ENCODE measurements at places on chromosomes 7 and 10.

DNA sequence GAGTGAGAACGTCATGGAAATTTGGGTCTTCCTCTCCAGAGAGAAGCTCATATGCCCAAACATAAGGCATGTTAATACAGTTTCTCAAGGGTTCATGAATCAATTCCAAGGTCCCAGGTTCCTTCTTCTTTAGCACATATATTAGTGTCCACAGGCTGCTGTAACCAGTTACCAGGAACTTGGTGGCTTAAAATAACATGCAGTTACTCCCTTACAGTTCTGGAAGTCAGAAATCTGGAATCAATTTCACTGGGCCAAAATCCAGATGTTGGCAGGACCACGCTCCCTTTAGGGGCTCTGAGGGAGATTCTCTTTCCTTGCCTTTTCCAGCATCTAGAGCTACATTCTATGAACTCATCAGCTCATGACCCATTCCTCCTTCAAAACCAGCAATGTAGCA is 64.8 kb downstream of the MRC1 start:
- no peak for DNase-seq

- no peak for DNase-seq
These were observed 258.1 kb downstream of the STK31 start for GRCh38 chr7:23967949-23968599.

DNA sequence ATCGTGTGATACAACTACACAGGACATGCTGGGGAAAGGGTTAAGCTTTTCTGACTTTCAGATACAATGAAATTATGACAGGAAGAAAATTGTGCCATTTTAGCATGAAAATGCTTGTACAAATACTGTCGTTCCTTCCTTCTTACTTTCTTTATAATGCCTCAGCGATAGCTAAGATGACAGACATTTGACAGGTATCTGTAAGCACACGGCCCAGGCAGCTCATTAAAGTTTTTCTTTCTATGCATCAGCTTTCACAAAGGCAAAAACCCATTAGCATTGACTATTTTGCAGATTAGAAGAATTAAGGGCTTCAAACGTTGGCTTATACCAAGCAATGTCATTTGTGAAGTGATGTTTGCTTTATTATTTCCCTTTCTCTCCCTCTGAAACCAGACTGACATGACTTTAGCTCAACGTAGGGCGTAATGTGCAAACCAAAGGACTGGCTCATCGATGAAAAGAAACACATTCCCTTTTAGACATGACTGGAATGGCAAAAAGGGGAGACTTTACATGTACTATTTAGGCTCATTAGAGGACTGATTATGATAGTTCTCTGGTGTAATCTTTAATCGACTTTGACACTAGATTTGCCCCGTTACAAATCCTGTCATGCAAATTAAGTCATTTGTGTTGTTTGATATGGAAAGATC is 258.4 kb upstream of the SP8 start:
- no peak for DNase-seq

GRCh38 chr7:123023126-123023525 is 27.6 kb upstream of the TAS2R16 start:
- no peak for DNase-seq

DNA sequence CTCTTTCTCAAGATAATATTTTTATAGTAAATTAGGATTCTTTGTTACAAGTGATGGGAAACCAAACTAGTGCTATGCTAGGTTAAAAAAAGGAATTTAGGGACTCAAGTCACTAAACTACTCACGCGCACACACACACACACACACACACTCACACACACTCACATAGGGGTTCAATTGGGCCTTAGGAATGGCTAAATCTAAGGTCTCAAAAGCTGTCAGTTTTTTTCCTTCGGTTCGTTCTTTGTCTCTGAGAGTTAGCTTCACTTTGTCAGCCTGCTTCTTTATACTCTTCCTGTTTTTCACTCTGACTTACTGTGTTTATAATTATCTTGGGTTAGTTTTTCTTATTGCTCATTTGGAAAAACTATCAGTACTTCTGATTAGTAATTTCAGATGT is 138.9 kb downstream of the ADK start:
- no peak for DNase-seq

DNA sequence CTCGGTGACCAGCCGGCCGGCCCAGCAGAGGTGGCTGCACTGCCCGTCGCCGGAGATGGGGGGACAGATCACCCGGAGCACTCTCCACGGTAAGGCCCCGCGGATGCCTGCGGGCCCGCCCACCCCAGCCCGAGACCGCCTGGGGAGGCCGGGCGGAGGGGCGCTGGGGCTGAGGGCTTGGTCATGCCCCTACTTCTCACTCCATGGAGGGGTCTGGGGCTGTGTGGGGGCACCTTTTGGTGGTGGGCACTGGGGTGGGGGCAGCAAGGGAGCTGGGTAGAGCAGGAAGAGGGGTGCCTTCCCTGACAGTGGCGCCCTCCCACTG is 61.8 kb downstream of the NEURL1 start:
- DNase-seq: no peak

DNA sequence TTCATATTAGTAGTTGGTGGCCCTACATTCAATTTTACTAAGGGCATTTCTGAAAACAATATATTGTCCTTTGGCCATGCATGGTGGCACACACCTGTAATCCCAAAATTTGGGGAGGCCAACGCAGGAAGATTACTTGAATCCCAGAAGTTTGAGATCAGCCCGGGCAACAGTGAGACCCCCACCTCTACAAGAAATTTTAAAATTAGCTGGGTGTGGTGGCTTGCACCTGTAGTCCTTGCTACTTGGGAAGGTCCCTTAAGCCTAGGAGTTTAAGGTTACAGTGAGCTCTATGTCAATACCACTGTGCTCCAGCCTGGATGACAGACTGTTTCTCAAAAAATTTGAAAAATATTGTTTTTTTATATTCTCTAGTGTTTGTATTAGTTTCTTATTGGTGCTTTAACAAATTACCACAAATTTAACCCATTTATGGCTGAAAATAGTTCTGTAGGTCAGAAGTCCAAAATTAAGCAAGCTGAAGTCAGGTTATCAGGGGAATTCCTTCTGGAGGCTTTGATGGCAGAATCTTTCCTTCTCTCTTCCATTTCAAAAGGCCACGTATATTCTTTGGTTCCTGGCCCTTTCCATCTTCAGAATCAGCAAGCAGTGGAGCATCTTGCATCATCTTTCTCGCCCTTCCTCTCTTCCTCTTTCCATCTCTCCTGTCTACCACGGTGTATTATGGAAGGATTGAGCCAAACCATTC is 12.4 kb downstream of the CBX3 start:
- DNase-seq: no peak

GRCh38 chr7:20338285-20338684 is 7.6 kb downstream of the ITGB8 start:
- DNase-seq: no peak

DNA sequence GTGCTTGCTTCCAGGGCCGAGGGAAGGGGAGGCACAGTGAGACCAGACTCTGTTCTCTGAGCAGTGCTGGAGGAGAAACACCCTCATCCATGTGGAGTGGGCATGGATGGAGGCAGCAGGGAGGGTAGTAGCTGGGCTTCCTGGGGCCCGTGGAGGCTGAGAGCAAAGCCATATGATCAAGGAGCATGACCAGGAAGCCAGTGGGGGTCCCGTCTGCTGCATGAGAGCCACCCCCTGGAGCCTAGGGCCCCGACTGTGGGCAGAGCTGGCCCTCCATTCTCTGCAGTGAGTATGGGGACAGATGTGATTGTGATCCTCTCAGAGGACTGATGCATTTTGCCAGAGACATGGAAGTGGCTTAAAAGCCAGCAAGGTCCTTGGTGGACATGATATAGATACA is 61.6 kb downstream of the CCNY start:
- DNase-seq: no peak

- no peak for DNase-seq
These were observed 12.1 kb upstream of the BHLHA15 start for GRCh38 chr7:98199131-98199530.
